ENCODE measurements at places on chromosomes 16 and 17. TPM values are rescaled to one million over a fixed set of nuclear protein-coding genes. Genes with fewer than 3 reads are reported as not detected.

Gene CRHR1
- total RNA-seq = not detected

Gene PDILT
- not detected for total RNA-seq

Gene ODAD4
- total RNA-seq = not detected

Gene SARM1
- 18.6 TPM for total RNA-seq

Gene RMI2
- 67.3 TPM for total RNA-seq

Gene CD300LG
- total RNA-seq = not detected

Gene MYH2
- total RNA-seq = not detected

Gene ABCC11
- 0.12 TPM for total RNA-seq

Gene CD7
- total RNA-seq = 3.8 TPM

Gene TSNAXIP1
- 0.95 TPM for total RNA-seq

Gene MYH1
- not detected for total RNA-seq

Gene CCL13
- not detected for total RNA-seq

Gene HSF5
- total RNA-seq = not detected

Gene SEPTIN1
- total RNA-seq = 0.86 TPM

Gene KRT31
- not detected for total RNA-seq

Gene SPATA22
- total RNA-seq = not detected

Gene RAI1
- 13.8 TPM for total RNA-seq

Gene GCGR
- 0.61 TPM for total RNA-seq

Gene TRIM65
- 41.7 TPM for total RNA-seq

Gene TBC1D3E
- total RNA-seq = not detected

Gene GLOD4
- total RNA-seq = 87.4 TPM

Gene TPPP3
- 1.6 TPM for total RNA-seq

Gene FOXC2
- total RNA-seq = 7.0 TPM
